ENCODE measurements at places on chromosomes 3 and 15.

GRCh38 chr15:98146031-98146820 lies 185.7 kb downstream of the ARRDC4 start:
- DNase-seq: peak; percentile 15

GRCh38 chr3:29242296-29242695 lies 38.6 kb upstream of the RBMS3 start:
- no peak for DNase-seq

DNA sequence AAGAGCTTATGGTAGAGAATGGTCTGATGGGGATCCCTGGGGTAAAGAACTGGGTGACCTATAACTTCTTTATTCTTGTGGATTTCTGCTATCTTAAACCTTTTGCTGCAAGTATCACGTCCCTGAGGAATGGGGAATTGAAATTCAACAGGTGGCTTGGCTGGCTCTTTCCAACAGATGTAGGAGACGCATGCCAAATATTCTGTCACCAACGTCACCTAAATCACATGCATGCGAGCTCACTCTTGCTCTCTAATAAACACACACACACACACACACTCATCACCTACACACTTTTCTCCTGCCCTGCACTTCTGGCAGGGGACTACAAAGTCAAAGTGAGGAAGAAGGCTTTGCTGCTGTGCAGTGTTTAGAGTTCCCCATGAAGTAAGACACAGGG lies 145.8 kb upstream of the NECTIN3 start:
- DNase-seq: no peak

DNA sequence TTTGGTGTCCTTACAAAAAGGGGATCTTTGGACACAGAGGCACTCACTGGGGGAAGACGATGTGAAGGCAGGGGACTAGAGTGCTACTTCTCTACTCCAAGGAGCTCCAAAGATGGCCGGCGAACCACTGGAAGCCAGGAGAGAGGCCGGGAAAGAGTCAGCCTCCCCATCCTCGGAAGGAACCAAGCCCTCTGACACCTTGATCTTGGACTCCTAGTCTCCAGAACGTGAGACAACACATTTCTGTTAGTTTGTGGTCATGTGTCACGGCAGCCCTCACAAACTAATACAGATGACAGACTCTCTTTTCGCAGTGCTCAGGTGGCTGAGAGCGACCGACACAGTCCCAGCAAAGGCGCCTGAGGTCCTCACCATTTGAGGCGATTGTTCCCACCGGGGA lies 24.4 kb upstream of the ATP2B2 start:
- DNase-seq: no peak

- no peak for DNase-seq
Measured at GRCh38 chr3:50609763-50610085, 1.9 kb downstream of the CISH start.

DNA sequence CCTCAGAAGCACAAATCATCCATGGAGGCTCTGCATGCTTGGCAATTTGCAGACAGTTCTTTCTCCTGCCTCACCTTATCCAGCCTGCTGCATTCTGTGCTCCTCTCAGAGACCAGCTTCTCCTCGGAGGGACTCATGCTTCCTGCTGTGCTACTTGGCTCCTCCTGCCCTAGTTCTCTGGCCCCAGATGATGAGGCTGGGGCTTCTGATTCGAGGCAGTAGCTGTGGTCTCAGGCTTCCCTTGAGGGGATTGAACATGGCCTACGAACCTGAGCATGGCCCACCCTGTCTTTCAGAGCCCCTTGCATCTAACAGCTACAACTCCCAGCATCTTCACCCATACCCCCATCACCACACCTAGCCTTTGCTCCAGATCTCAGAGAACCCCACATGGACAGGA lies 6.7 kb downstream of the VIPR1 start:
- DNase-seq: no peak

DNA sequence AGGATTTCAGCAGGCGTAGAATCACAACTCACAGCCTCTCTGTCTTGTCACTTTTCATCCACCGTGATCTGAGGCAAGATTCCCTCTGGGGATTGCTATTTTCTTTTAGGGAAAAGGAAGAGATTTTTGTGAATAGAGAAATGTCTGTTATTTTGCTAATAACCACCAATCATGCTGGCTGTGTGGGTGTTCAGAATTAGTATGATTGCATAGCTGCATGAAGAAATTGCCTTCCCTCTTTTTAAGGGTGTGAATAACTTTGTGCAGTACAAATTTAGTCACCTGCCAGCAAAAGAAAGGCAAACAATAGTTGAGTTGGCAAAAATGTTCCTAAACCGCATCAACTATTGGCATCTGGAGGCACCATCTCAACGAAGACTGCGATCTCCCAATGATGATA lies 60.8 kb downstream of the KAT2B start:
- no peak for DNase-seq

- peak; percentile 9 for DNase-seq
Measured at GRCh38 chr3:123202451-123202850, 708 bp downstream of the SEC22A start.

- DNase-seq: peak; percentile 59
Measured at GRCh38 chr3:154334973-154335420, 10.7 kb upstream of the DHX36 start.

DNA sequence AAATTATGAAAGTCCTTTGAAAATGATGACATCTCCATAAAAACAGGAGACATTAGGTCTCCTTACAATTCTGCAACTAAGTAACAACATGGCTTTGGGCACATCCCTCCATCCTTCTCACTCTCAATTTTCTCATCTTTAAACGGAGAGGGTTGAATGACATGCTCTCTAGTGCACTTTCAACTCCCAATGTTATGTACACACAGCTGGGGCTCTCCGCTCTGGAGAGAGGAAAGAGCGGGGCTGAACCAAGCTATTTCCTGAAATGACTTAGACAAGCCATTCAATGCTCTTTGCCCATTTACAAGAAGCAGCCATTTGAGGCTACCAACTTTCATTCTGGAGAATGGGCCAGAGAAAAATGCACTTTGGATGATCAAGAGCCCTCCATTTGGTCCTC lies 144.2 kb upstream of the BNIP2 start:
- no peak for DNase-seq

- no peak for DNase-seq
Measured at GRCh38 chr15:101525087-101525669, 35.7 kb upstream of the PCSK6 start.

GRCh38 chr3:168991803-168992202 lies 671.7 kb downstream of the MECOM start:
- DNase-seq: no peak

All from RPMI8226 (cell line).